ENCODE measurements at places on chromosomes 2 and 18.

GRCh38 chr2:48129293-48129950 lies 223.1 kb upstream of the FBXO11 start:
- no peak for DNase-seq

DNA sequence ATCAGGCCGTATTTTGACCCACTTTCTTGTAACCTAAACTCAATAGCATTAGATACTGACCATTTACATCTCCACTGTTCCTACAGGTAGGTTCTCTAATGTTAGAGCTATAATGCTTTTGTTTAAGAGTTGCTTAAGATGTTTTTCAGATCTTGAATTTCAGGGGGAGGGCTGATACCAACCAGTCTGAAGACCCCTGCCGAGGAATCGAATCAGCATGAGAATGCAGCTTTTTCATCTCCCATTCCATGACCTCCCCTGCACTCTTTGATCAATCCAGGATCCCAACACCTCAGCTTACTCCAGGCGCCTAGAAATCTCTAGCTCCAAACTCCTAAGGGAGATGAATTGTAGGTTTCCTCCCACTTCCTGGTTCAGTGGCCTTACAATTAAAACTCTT lies 120.5 kb upstream of the MC4R start:
- DNase-seq = no peak

GRCh38 chr2:188978291-188979081 lies 4.3 kb downstream of the COL3A1 start:
- no peak for DNase-seq

GRCh38 chr2:55099878-55100820 lies 49.9 kb upstream of the RTN4 start:
- no peak for DNase-seq

DNA sequence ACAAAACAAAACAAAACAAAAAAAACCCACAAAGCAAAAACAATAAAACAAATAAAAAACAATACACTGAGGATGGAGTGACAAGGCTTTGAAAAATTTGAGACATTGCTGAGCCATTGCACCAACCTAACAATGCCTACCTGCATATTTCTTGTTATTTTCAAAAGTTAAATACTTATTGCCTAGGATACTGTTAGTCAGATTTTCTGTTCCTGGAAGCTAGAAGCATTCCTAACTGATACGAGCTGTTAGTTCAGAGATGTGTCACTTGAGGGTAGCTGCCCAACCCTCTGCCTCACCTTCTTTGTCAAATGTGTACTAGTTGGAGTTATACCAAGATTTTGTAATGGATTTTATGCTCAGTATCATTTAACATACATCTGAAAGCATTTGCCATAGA lies 187.2 kb downstream of the TXNL1 start:
- no peak for DNase-seq

DNA sequence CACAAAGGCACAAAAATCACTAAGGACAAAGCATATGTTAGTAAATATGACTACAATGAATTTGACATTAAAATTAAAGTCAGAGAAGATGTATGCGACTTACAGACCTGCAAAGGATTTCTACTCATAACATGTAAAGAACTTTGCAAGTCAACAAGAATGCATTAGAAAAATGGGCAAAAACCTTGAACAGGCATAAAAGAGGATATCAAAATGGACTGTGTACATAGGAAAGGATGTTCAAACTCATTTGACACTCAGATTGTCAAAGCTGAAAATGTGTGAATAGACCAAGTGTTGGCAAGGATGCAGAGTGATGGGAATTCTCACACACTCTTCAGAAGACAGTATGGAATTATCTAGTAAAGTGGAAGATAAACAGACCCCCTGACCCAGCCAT lies 94.9 kb downstream of the MYOM1 start:
- no peak for DNase-seq

GRCh38 chr2:237393523-237393922 lies 20.4 kb downstream of the COL6A3 start:
- no peak for DNase-seq

DNA sequence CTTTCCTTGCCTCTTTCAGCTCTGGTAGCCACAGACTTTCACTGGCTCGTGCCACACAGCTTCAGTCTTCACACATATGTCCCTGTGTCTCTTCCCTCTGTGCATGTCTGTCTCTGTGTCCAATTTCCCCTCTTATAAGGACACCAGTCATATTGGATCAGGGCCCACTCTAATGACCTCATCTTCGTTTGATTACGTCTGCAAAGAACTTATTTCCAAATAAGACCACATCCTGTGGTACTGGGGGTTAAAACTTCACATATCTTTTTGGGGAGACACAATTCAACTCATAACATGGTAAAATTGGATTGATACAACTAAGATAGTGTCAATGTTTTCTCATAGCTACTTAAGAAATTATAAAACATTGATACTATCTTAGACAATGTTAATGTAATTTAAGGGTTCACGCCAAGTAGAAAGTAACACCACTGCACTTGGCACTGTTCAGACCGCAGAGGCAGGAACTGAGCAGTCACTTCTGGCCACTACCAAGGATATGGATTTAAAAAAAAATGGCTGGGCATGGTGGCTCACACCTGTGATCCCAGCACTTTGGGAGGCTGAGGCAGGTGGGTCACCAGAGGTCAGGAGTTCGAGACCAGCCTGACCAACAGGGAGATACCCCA lies 119.6 kb upstream of the EPAS1 start:
- DNase-seq = no peak

GRCh38 chr2:36965206-36965605 lies 1.1 kb downstream of the STRN start:
- DNase-seq = no peak

DNA sequence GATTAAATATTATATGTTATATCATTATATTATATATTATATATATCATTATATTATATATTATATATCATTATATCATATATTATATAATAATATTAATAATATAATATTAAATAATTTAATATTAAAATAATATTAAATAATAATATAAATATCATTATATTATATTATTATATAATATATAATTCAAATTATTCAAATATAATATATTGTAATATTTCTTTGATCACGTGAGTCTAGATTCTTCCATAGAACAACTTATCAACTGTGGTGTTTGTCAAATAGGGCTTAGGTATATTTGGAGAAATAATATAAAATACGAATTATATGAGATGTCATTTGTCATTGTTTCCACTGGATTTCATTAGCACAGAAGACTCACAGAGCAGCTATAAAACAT lies 77.3 kb downstream of the SPHKAP start:
- DNase-seq = no peak

DNA sequence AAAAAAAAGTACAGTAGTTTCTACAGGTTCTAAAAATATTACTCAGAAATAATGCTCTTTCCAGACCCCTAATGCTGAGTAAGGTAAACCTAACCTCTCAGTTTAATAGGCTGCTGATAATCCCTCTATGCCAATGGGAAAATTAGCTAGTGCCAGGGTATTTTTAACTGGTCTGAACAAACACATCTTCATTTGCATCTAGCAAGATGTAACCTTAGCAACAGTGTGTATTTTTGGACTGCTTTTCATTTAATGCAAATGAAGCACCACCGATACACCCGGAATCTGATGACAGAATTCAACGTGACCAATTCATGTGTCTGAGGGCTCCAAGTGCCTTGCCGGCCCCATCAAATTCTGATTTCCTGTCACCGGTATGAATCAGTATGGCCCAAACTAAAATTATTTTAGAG lies 47.4 kb upstream of the CYRIA start:
- DNase-seq = no peak

DNA sequence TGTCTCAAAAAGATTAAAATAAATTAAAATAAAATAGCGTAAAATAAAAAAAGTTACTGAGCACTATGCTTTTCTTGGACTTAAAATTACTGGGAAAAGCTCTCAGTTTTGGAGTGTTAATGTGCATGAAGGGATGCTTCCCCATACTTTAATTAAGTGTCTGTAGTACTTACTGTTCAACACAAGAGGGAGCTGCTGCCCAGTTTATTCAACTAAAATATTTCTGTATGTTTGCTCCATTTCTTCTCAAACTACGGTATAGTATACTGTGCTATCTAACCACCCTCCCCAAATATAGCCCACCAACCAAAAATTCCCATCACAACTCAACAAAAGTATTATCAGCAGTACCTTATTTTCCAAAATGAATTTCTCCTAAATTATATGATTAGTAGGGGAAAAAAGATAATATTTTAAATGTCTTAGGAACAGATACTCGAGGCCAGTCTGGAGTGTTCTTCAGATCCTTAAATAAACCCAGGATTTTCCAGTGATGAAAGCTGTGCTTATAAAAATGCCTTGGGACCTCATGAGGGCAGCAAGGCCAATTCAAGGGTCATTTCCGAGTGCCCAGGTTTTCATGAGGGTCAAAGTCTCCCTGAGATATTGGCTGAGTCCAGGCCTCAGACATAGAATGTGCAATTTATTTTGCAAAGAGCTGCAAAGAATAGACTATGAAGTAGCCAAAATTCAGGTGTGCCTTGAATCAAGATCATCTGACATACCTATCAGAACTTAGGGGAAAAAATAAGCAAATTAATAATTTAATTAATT lies 64.1 kb downstream of the CHRNA1 start:
- no peak for DNase-seq

- no peak for DNase-seq
Observed at GRCh38 chr2:20797096-20797495, 25.8 kb downstream of the LDAH start.

DNA sequence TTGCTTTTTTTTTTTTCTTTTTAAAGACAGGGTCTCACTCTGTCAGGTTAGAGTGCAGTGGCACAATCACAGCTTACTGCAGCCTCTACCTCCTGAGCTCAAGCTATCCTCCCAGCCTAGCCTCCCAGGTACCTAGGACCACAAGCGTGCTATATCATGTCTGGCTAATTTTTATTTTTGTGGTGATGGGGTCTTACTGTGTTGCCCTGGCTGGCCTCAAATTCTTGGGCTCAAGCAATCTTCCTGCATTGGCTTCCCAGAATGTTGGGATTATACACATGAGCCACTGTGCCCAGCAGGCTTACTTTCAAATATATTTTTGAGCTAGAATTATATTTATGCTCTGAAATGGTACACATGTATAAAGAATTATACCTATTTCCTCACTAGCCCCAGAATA lies 53.4 kb upstream of the GAREM2 start:
- no peak for DNase-seq

- no peak for DNase-seq
Observed at GRCh38 chr2:10932345-10933151, 20.8 kb downstream of the KCNF1 start.

DNA sequence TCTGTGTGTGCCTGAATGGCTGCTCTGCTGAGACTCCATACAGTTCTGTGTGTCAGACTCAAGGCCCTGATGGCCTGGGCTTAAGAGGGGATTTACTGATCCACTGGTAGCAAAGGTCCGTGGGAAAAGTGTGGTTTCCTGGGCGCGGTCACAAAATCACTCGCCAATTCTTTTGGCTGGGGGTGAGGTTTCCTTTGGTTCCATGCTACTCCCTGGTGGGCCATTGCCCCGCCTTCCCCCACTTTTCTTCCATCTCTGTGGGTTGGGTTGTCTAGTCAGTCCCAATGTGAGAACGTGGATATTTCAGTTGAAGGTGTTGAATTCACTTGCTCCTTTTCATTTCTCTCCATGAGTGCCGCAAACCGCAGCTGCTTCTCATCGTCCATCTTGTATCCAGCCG lies 162.7 kb upstream of the NRXN1 start:
- no peak for DNase-seq

GRCh38 chr2:165573534-165574461 lies 104.3 kb downstream of the CSRNP3 start:
- no peak for DNase-seq

- no peak for DNase-seq
Observed at GRCh38 chr2:7133521-7133920, 216.3 kb downstream of the RNF144A start.

- peak; percentile 49 for DNase-seq
Observed at GRCh38 chr18:47150029-47150823, at the start of gene HDHD2. Gene HDHD2 (minus strand): TSS chr18:47150500. CDS start chr18:47136439, 14,061 bp downstream.

GRCh38 chr18:40565805-40566509 lies 1389.1 kb upstream of the PIK3C3 start:
- DNase-seq = no peak

DNA sequence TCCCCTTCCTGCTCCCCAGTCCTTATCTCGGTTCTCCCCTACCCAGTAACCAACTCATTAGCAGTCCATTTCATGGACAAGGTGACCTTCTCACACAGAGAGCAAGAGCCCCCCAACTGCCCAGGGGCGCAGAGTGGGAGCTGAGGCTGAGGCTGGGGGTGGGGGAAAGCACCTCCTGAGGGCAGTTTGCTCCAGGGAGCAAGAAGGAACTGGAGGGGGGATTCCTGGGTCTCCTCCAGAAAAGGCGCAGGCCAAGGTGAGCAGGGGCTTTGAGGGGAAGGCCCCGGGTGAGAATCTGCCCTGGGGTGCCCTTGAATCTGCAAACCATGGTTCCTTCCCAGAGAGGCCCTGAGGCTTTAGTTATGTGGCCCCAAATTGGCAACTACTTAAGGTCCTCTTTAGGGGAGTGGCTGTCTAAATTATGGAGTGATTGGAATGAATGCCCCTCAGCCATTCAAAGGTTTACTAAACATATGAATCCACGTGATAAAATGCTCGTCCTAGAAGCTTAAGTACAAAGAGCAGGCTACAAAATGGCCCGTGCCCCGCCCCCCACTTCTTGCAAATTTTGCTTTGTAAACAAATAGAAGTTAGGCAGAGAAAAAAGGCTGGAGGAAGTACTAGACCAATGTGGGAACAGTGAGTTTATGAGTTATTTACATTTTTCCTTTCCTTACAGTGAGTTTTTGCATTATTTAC lies 123.5 kb upstream of the HS6ST1 start:
- DNase-seq = no peak

DNA sequence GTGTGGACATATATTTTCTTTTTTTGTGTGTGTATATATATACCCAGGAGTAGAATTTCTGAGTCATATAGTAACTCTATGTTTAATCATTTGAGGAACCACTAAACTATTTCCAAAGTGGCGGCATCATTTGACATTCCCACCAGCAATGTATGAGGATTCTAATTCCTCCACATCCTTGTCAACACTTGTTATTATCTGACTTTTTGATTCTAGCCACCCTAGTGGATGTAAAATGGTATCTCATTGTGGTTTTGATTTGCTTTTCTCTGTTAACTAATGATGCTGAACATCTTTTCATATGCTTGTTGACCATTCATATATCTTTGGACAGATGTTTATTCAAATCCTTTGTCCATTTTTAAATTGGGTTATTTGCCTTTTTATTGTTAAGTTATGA lies 120.3 kb downstream of the TGFA start:
- no peak for DNase-seq

DNA sequence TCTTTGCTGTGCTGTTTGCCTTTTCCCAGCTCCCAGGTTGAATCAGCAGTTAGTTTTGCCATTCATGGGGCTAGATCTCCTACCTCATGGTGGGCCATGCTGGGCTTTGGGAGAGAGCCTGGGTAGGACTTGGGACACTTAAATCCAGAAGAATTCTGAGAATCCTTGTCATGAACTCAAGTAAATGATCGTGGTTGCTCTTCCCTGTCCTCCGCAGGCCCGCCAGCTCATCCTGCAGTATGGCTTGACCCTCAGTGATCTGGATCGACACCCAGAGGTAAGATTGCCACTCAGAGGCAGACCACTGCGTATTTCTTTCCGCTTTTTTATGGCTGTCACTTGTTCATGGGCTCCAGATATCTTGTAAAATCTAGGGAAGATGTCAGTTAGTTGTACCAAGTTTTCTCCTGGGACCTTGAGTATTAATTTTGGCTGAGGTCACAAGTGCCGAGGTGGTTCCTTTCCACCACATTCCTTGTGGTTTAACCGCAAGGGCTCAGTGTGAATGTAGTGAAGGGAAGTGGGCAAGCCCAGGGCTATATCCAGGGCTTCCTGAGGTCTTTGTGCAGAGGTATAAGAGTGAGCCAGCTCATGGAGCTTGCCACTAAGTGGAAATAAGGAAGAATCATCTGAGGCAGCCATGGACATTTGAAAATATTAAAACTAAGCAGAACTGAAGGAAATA lies 37.7 kb downstream of the RPIA start:
- DNase-seq = no peak

GRCh38 chr2:131056204-131056931 lies 36.9 kb downstream of the FAM168B start:
- no peak for DNase-seq

All from naive thymus-derived CD8-positive, alpha-beta T cell (primary cell).